ENCODE measurements at places on chromosomes 6 and 20.

GRCh38 chr20:58310291-58310782 lies 822 bp downstream of the RAB22A start:
- peak; percentile 33 for DNase-seq

- no peak for DNase-seq
Measured at GRCh38 chr6:108584323-108584722, 23.6 kb downstream of the FOXO3 start.

DNA sequence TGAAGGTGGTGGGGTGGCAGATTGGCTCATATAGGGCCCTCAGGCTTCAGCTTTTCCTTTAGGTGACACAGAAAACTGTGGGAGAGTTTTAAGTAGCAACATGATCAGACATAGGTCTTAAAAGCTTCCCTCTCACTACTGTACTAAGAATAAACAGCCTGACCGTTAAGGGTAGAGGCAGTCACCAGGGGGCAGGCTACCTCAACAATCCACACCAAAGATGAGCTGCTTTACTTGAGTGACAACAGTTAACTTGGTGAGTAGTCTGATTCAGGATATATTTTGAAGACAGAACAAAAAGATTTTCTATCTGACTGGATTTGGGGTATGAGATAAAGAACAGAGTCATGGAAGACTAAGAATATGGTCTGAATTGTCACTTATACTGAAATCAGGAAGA lies 193.1 kb upstream of the SHLD1 start:
- DNase-seq = peak; percentile 65

GRCh38 chr6:6556738-6557503 lies 31.6 kb upstream of the LY86 start:
- peak; percentile 40 for DNase-seq

DNA sequence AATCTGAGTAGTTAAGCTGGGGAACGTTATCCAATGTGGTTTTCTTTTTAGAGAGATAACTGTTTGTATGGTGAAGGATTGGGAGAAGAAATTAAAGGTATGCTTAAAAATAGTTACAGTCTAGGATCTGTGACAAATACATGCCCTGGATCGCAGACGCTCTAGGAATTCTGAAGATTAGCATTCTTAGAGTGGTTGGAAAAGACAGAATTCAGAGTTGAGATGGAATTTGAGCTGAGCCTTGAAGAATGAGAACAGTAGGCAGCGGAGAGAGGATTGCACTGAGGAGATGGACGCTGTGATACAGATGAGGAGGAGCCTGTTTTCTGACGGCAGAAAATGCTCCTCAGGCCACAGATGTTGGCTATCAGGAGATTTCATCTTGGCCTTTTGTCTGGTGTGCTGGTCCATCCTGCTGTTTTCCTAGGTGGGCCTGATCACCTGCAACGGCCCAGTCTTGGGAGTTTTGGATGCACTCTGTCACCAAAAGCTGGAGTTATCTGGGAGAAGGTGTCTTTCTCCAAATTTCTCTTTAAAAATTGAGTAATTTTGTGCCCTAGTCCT lies 48.3 kb upstream of the KIF25 start:
- DNase-seq = no peak

DNA sequence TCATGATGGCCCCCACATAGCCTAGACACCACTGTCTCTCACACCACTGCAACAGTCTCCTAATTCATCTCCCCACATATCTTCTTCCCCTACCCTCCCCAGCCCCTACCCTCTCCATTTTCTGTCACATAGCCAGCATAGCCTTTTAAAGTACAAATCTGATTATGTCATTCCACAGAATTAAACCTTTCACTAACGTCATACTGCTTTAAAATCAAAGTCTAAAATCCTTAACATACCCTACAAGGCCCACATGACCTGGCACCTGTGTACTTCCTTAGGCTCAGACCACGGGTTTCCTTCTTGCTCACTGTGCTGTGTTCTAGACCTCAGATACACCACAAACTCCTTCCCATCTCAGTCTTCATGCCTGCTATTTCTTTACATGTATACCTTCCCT lies 5.9 kb downstream of the OSTM1 start:
- peak; percentile 36 for DNase-seq

DNA sequence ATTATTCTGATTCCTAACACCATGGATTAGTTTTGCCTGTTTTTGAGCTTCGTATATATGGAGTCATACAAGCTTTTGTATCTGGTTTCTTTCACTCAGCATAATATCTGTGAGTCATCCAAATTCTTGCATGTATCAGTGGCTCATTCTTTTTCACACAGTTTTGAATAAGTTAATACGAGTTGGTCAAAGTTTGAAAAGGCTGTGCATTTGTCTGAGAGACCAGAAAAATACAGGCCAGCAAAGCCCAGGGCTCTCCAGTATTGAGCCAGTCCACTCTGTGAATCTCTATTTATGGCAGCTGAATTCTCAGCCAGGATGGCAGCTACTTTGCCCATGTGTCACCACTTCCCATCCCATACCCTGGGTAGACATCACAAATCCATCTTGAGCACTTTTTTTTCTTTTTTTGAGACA lies 7.2 kb upstream of the CHMP4B start:
- no peak for DNase-seq

- no peak for DNase-seq
Measured at GRCh38 chr6:143406673-143407072, 43.8 kb downstream of the ADAT2 start.

DNA sequence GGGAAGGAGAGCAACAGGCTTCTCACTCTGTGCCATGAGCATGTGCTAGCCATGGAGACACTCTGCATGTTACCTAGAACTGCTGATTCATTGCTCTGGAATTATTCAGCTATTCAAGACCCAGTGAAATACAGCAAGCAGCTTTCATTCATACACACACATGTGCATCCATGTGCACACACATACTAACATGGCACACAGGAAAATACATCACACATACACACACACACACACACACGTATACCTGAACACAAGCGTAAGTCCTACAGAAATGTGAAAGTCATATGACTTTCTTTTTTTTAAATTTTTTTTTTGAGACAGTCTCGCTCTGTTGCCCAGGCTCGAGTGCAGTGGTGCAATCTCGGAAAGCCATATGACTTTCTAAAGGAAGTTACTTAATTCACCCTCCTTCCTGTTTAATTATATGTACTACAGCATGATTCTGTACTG lies 108.2 kb upstream of the NFATC2 start:
- no peak for DNase-seq

DNA sequence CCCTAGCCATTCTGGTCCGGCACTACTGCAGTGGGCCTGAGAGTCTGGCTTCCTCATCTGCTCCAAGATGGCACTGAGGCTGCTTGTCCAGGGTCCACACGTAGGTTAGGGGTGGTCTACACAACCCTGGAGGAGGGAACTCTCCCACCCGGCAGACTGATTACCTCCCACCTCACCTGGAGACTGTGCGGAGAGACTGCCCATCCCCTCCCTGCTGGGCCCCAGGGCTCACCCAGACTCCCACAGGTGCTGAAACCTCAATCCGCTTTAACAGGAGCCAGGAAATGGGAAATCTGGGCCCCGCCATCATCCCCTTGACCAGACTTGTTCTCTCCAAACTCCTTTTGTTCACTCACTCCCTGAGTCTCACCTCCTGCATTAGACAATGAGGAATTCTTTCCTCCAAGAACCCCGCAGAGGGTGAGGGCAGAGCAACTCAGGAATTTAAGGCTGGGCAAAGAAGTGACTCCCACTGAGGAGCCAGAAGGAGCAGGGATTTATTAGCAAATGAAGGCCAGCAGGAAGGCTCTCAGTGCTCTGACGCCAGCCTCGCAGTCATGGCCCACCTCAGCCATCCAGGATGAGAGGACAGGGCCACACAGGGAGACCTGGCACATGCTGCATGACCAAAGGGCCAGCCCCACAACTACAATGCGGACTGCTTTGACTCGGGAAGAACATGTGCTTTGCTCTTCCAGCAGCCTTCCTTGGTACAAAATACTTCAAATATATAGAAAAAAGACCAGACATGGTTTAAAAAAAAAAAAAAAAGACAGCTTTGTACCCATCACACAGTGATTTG lies 53.0 kb downstream of the CDK5RAP1 start:
- DNase-seq = no peak

DNA sequence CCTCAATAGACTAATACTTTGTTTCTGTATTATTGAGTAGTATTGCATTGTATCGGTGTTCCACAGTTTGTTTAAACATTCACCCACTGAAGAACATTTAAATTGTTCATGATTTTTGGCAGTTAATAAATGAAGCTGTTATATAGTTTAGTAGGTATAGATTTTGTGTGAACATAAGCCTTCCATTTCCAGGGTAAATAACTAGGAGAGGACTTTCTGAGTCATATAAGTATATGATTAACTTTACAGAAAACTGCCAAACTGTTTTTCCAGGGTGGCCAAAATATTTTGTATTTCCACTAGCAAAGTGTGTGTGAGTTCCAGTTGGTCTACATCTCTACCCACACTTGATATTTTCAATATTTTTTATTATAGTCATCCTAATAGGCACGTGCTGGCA lies 70.0 kb upstream of the MLIP start:
- no peak for DNase-seq

GRCh38 chr6:121755485-121755884 lies 320.0 kb downstream of the GJA1 start:
- no peak for DNase-seq

- peak; percentile 73 for DNase-seq
Measured at GRCh38 chr6:36120979-36121786, 9.1 kb upstream of the MAPK13 start.

DNA sequence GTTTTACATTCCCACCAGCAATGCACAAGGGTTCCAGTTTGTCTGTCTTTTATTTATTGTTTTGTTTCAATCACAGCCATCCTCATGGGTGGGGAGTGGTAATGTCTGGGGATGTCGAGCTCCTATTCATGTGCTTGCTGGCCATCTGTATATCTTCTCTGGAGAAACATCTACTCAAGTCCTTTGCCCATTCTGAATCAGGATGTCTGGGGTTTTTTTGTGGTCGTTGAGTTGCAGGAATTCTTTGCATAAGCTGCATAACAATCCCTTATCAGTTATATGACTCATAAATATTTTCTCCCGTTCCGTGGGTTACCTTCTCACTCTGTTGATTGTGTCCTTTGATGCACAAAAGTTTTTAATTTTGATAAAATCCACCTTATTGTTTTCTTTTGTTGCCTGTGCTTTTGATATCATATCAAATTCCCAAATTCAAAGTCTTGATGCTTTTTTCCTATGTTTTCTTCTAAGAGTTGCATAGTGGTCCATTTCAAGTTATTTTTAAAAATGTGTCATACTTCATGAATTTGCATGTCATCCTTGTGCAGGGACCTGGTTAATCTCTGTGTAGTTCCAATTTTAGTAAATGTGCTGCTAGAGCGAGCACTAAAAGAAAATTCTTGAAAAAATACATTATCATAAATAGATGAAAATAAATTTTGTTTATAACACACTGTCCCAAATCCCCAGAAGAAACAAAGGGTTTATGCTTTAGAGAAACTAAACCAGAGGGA lies 54.9 kb upstream of the PDE10A start:
- no peak for DNase-seq

DNA sequence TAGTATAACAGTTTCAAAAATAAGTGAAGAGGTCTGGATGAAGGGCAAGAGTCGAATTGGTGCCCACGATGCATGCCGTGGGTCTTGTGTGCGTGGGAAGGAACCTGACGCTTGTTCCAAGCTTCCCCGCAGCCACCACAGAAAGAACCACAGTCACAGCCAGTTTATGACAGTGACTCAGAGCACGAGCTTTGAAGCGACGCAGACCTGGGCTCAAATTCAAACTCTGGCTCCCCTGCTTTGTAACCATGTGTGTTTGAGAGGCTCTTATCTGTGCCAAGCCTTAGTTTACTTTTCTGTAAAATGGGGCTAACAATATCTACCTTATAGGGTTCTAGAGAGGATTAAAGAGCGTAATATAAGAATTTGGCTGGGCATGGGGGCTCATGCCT lies 65.5 kb downstream of the SYNJ2 start:
- peak; percentile 20 for DNase-seq

DNA sequence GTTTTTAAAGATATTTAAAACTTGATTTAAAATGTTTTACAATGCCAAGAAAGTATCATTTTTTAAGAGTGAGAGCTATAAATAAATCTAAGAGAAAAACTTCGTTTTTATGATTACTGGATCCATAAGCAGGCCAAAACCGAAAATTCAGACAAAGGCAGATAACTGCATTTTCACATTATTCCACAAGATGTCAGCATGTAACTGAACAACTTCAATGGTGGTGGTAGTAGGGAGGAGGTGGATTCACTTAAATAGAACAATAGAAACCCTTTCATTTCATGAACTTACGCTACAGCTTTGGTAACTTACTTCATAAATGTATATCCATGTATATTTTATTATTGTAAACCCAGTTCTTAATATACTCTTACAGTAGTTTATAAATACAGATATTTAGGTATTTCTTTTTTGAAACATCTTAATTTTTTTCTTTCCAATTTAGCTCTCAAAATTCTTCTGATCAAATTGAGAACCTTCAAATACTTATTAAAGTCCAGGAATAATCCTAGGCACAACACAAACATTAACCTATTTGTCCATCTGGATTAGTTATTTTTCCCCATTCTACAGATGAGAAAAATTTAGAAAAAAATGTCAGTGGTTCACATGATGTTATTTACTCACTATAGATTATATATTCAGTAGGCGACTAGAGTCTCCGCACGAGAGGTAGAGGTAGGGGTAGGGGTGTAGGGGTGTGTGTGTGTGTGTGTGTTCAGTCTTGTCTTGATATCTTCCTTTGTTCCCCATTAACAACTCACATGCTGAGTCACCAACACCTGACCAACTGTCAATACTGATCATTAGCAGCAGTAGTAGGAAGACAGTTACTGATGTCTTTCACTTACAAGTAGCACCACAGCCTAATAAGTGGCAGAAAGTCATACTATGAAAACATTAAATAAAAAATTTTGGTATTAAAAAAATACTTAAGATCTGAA lies 111.5 kb downstream of the ARHGAP18 start:
- DNase-seq = peak; percentile 83

GRCh38 chr6:72683797-72684196 lies 61.9 kb downstream of the KCNQ5 start:
- DNase-seq = no peak

DNA sequence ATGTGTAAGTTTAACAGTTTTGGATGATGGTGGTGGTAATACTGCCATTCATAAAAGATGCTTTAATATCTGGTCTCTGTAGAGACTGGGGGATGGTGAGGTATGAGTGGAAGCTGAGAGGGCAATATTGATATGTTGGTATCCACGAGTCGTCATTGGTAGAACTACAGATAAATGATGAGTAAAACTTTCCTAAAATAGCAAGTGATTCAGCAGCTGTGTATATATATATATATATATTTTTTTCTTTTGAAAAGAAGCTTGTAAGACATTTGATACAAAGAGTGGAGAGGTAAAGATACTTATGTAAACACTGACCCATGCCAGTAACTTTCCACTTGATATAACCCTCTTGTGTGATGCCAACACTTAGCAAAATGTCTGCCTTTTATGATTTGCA lies 41.7 kb upstream of the CITED2 start:
- no peak for DNase-seq

All from CD4-positive, alpha-beta T cell treated with Interleukin-21 for 1 hour (primary cell).